NCI-H2081 (cell line): ENCODE measurements at places on chromosomes 11 and 22.

GRCh38 chr22:38981992-38982927 is at the start of gene APOBEC3B:
Gene APOBEC3B, plus strand, starts transcription at chr22:38982347. Its CDS starts 107 bp downstream, at chr22:38982454.
- DNase-seq: no peak

DNA sequence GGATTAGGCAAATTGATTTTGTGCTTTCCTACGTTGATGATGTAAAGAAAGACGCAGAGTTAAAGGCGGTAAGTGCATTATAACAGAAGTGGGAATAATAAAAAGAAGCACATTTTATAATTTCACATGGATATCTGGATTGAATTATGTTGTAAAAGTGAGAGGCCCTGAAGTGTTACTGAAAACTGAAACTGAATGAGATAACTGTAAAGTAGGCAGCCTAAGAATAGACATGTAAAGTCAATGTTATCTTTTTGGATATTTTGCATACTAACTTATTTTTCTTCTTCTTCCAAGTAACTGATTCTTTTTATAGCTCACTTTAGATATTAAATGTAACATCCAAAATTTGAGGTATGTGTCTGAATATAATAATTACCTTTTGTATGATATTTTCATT is 28.3 kb downstream of the ANO5 start:
- DNase-seq: no peak

DNA sequence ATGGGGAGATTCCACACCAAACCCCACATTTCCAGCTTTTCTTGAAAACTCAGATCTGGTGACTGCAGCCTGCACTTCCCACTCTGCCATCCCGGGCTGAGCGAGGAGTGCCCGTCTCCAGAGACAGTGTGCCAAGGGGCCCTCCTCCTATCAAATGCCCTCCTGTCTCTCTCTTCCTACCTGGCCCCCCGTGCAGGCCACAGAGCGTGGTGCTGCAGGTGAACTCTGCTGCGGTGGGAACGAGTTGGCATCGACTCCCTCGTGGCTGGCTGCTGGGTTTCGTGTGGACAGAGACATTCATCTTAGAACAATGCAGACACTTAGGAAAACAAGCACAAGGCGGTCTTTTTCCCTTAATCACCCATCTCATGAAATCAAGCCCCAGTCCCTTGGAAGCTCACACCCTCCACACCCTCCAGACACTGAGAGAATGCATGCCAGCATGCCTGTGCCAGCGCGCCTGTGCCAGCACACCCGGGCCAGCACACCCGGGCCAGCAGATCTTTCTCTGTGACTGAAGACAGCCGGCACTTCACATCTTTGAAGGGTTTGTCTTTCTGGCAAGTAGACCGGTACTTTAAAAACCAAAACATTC is 65.0 kb downstream of the PARVB start:
- DNase-seq: no peak

GRCh38 chr11:43541993-43542392 is 138.5 kb upstream of the HSD17B12 start:
- DNase-seq: no peak

DNA sequence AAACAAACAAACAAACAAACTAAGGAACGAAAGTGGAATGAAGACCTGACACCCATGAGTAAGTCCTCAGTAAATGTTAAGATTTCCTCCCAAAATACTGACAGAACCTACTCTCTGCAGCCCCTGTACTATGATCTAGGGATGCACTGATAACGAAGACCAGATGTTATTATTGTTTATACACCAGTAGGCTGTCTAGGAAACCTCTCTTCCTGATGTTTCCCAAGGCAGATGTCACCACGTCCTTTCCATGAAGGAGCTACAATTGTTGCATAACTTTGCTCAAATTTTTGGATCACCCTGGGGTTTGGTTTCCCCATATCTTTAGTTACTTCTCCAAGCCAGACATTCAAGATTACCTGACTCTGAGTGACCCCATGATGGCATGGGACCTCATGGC is 340.7 kb downstream of the MIAT start:
- DNase-seq: no peak
